ENCODE measurements at places on chromosomes 16 and 17. TPM values are rescaled to one million over a fixed set of nuclear protein-coding genes. Genes with fewer than 3 reads are reported as not detected.

DNA sequence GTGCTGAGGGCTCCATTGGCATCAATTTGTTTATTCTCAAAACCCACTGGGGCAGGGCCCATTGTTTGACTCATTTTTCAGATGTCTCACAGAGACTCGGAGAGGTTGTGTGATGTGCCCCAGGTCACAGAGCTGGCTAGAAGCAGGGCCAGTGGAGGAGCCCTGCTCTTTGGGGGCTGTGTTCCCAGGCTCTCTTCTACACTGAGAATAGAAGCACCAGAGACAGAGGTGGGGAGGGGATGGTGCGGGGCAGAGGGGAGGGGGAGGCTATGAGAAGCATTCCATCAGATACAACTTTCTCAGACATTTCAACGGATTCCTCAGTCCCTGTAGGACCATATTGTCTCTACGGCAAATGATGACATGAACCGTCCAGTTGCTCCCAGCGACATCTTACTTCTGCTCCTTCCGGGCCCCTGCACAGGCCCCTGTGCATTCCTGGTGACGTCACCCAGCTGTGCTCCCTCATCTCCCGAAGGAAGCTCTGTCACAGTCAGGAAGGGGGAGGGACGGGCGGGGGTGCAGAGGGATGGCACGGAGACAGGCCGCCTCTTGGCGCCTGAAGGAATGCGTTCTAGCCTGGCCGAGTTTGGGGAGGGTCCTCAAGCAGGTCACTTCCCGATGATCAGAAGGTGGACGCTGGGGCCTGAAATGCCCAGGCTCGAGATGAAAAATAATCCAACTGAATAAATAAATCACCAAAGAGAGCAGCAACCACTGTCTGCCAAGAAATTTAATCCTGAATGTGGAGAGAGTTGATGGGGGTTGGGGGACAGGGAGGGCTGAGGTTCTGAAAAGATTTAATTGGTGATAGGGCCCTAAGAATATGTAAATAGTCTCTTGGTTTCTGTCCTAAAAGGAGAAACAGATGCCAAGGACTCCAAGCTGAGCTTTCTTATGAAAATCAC is 114.1 kb downstream of the NOG start:
- H3K36me3 ChIP-seq, result no peaks in the 10 kb centered on the region
- DNase-seq, result no peak
- H3K4me3 ChIP-seq, result no peak overlapping the region
- H3K4me1 ChIP-seq, result no peaks in the 10 kb centered on the region

DNA sequence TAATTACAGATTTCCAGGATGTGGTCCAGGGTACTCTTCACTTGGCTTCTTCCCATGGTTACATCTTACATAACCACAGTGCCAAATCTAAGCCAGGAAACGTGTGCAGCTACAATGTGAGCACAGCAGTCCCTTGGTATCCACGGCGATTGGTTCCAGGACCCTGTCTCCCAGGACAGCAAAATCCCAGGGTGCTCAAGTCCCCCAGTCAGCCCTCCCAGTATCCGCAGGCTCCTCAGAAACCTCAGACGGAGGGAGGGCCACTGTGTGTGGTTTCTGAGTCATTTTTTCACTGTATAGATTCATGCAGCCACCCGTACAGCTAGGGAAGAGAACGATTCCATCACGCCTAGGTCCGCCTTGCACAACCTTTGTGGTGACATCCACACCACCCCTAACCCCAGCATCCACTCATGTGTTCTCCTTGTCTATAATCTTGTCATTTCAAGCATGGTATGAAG is 11.1 kb upstream of the ATP2C2 start:
- no peaks in the 10 kb centered on the region for H3K4me1 ChIP-seq
- peak overlapping the region; percentile 68 for H3K27ac ChIP-seq
- H3K36me3 ChIP-seq, result no peaks in the 10 kb centered on the region
- H3K27me3 ChIP-seq, result peaks cover 23% of the 10 kb centered on the region
- DNase-seq, result no peak

DNA sequence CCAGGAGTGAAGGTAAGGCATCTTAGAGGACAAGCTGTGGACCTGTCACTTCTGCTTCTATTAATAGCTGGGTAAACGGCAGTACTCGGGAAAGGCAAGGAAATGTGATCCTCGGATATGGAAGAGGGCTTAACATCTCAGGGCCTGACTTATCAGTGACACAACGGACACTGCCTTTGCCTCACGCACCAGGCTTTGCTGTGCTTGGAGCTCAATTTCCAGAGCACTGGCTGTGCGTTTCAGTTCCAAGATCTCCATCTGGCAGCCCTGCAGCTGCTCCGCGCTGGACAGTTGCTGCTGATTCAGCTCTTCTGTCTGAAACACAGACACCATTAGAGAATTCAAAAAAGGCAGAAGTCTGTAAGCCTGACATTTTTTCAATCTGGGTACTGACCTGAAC is 3.5 kb downstream of the KRT40 start:
- DNase-seq, result no peak
- no peaks in the 10 kb centered on the region for H3K36me3 ChIP-seq
- H3K27me3 ChIP-seq, result peaks cover 39% of the 10 kb centered on the region
- no peaks in the 10 kb centered on the region for H3K4me1 ChIP-seq
- no peak overlapping the region for H3K4me3 ChIP-seq

DNA sequence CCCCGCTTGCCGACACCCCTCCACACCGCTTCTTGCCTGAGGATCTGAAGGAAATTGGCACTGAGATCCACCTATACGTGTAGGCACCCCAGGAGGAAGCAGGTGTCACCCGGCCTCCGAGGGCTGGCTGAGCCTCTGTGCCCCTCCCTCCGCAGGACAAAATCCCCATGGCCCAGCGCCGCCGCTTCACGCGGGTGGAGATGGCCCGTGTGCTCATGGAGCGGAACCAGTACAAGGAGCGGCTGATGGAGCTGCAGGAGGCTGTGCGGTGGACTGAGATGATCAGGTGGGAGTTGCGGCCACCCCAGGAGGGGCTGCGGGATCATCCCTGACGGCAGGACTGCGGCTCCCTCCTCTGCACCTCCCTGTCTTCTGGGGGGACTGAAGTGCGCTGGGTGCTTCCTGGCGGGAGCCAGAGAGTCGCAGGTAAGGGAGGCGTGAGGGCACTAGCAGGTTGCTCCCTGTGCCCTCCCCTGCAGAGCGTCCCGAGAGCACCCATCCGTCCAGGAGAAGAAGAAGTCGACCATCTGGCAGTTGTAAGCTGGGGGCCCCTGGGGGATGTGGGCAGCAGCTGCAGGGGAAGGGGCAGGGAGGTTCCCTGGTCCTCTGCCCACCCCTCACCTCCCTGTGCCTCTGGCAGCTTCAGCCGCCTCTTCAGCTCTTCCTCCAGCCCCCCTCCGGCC is 9.0 kb downstream of the NME3 start:
- no peaks in the 10 kb centered on the region for H3K4me1 ChIP-seq
- H3K27me3 ChIP-seq, result no peaks in the 10 kb centered on the region
- no peak overlapping the region for H3K4me3 ChIP-seq
- DNase-seq, result no peak
- H3K27ac ChIP-seq, result no peak overlapping the region
- no peaks in the 10 kb centered on the region for H3K36me3 ChIP-seq

DNA sequence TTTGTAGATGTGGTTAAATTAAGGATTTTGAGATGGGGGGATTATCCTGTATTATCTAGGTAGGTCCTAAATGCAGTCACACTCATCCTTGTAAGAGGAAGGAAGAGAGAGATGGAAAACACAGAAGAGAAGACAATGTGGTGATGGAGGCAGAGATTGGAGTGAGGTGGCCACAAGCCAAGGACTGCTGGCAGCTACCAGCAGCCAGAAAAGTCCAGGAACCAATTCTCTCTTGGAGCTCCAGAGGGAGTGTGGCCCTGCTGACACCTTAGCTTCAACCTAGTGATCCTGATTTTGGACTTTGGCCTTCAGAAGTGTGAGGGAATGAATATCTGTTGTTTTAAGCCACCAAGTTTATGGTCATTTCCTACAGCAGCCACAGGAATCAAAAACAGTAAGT is 18.0 kb downstream of the MAPT start:
- no peak for DNase-seq
- peaks cover 11% of the 10 kb centered on the region for H3K4me1 ChIP-seq
- H3K27ac ChIP-seq, result no peak overlapping the region

GRCh38 chr17:68603027-68603426 is 1.9 kb upstream of the FAM20A start:
- H3K4me1 ChIP-seq, result peaks cover 5% of the 10 kb centered on the region
- H3K27me3 ChIP-seq, result peaks cover 63% of the 10 kb centered on the region
- H3K4me3 ChIP-seq, result no peak overlapping the region
- H3K36me3 ChIP-seq, result no peaks in the 10 kb centered on the region

DNA sequence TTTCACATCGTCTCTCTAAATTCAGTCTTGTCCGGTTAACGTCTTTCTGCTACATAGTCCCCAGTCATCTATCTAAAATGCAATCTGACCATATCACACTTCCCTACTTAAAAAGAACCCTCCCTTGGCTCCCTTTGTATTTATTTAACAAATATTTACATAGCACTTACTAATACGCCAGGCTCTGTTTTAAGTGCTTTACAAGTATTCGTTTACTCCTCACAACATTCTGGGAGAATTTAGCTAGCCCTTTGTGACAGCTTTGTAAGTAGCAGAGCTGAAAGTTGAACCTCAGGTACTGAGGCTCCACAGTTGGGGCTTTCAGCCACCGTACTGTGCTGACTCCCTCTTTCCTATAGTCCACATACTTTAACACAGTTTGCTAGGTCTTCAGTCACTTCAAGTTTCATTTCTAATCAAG is 9.2 kb downstream of the PAFAH1B1 start:
- peaks cover 75% of the 10 kb centered on the region for H3K4me1 ChIP-seq
- H3K4me3 ChIP-seq, result no peak overlapping the region
- H3K36me3 ChIP-seq, result peaks cover 4% of the 10 kb centered on the region
- H3K27me3 ChIP-seq, result no peaks in the 10 kb centered on the region
- DNase-seq, result no peak
- H3K27ac ChIP-seq, result no peak overlapping the region

DNA sequence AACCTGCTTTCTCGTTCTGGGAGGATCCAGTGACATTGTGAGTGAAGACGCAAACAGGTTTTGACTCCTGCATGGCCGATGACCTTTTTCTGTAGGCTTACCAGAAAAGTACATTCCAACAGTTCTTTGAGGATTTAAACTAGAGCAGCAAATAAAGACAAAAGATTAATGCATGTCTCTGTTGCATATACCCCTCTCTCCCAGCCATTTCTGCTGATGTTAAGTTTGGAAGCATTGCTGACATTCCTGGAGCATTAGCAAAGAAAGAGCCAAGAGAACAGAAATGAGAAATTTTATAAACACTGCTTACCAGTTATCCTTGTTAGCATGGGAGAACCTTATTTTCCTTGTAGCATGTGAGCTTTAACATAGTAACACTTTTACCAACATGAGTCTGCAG is 49.3 kb downstream of the SIAH1 start:
- no peaks in the 10 kb centered on the region for H3K27me3 ChIP-seq
- no peaks in the 10 kb centered on the region for H3K4me1 ChIP-seq
- H3K4me3 ChIP-seq, result no peak overlapping the region
- peaks cover 18% of the 10 kb centered on the region for H3K36me3 ChIP-seq

- H3K36me3 ChIP-seq, result peaks cover 40% of the 10 kb centered on the region
- peaks cover 9% of the 10 kb centered on the region for H3K4me1 ChIP-seq
- no peak overlapping the region for H3K4me3 ChIP-seq
- no peak overlapping the region for H3K27ac ChIP-seq
- H3K27me3 ChIP-seq, result no peaks in the 10 kb centered on the region
Measured at GRCh38 chr17:39988206-39988810, 7.7 kb downstream of the PSMD3 start.

DNA sequence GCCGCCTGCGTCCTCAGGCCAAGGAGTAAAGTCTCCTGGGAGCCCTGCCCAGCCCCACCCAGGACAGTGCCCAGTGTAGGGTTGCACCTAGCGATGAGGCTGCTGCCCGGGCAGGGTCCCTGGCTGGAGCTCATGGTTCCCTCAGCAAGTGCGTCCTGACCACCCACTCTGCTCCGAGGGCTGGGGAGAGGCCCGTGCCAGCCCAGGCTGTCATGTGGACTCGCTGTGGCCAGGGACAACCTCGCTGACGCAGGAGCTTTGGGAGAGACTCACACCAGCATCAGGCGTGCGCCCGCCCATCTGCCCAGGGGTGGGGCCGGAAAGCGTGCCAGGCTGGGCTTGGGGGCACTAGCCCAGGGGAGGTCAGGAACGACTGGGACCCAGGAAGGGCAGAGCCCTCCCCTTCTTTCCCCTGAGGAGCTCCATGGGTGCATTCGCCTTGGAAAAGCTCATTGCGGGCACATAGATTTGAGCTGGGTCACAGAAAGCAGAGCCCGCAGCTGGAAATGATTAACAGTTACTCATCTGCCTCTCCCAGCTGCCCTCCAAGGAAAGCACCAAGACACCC is 19.7 kb downstream of the DPEP1 start:
- no peak overlapping the region for H3K4me3 ChIP-seq
- no peak overlapping the region for H3K27ac ChIP-seq
- H3K4me1 ChIP-seq, result peaks cover 3% of the 10 kb centered on the region
- peaks cover 43% of the 10 kb centered on the region for H3K27me3 ChIP-seq

DNA sequence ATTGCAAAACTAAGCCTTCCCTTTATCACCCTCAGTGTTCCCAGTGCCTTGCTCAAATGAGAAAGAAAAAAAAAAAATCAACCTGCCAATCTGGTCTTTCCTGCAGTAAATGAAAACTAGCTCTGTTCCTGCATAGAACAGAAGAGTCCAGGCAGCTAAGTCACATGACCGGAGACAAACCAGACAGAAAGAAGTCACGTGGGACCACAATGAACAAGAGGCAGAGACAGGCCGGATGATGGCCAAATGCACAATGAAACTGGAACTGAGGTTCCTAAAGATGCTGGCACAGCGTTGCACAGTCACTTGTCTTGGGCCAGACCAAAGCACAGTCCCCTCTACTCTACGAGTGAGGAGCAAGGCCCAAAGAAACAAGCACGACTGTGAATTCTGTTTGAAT is 172.5 kb downstream of the GRIN2A start:
- no peaks in the 10 kb centered on the region for H3K36me3 ChIP-seq
- no peak for DNase-seq
- no peak overlapping the region for H3K4me3 ChIP-seq

DNA sequence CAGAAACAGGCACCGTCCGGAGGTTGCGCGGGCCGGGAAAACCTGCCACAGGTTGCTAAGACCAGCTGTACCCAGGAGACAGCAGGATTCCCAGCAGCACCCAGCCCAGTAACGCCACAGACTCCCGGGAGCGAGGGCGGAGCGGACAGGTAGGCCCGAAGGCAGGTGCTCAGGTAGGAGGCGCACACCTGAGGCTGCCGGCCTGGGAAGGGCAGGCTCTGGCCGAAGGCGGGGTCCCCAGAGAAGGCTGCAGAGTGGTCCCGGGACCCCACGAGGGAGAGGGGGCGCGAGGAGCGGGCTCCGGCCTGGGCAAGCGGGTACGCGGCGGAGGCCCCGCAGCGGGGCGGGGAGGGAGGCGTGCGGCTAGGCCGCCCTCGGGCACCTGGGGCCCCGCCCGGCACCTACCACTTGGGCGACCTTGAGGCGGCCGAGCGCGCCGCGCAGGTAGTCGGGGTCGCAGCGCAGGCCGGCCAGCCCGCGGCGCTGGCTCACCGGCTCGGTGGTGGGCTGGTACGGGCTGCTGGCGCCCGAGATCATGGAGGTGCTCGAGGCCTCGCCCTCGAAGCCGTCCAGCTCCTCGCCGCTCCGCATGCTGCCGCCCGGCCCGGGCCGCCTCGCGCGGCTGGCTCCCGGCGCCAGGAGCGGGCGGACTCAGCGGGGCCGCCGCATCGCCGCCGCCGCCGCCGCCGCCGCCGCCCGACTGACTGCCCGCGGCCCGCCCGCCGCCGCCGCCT is 441 bp downstream of the CMTM4 start:
- H3K4me1 ChIP-seq, result peaks cover 20% of the 10 kb centered on the region
- H3K4me3 ChIP-seq, result peak overlapping the region; percentile 87
- H3K27me3 ChIP-seq, result peaks cover 27% of the 10 kb centered on the region
- no peak overlapping the region for H3K27ac ChIP-seq
- peak; percentile 15 for DNase-seq

NLGN2 gene
- not detected for polyA plus RNA-seq

FNDC8 gene
- not detected for polyA plus RNA-seq

KRTAP4-4 gene
- not detected for polyA plus RNA-seq

DPEP1 gene
- not detected for polyA plus RNA-seq

TMIGD1 gene
- polyA plus RNA-seq, result not detected

SLC2A4 gene
- not detected for polyA plus RNA-seq

All from naive B cell (primary cell).